ENCODE measurements at places on chromosomes 3 and 15.

GRCh38 chr3:56321383-56321782 lies 146.9 kb downstream of the ERC2 start:
- no peak for DNase-seq

DNA sequence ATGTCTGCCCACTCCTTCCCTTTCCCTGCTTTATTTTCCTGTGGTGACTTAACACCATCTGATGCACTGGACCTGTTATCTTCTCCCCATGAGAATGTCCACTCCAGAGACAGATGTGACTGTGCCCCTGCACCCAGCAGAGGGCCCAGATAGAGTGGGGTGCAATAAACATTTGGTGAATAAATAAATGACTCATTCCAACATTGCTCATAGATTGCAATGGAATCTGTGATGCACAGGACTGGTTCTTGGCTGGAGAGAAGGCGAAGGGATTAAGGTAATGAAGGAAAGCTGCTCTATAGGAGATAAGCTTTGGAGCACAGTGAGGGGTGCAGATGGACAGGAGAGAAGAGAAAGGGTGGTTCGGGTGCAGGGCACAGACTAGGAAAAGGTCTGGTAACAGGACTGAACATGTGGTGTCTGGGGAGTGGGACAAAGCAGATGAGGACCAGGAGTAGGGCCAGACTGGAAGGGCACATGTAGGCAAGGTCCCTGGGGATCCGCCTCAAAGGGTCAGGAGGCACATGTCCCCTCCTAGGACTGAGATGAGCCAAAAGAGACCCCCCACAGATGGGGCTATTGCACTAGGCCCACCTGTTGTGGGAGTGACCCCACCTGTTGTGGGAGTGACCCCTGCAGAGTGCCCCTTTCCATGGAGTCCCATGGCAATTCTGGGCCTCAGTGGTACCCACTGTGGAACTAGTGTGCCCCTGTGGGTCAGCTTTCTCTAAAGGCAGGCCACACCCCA lies 17.5 kb upstream of the POC1A start:
- DNase-seq: peak; percentile 85

- DNase-seq: no peak
Measured at GRCh38 chr3:156542101-156543042, 12.5 kb downstream of the SSR3 start.

- no peak for DNase-seq
Measured at GRCh38 chr15:67100801-67101581, 35.6 kb downstream of the SMAD3 start.

DNA sequence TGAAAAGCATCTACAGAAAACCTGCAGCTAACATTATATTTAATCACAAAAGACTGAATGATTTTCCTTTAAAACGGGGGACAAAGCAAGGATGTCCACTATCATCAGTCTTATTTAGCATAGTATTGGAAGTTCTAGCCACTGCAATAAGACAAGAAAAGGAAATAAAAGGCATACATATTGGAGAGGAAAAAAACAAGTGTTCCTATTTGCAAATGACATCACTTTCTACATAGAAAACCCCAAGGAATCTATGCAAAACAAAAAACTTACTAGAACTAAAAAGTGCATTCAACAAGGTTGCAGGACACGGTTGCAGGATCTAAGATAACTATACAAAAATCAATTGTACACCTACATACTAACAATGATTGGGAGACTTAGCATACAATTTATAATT lies 101.6 kb upstream of the MEF2A start:
- no peak for DNase-seq

- peak; percentile 95 for DNase-seq
Measured at GRCh38 chr15:40338921-40339620, 1.7 kb downstream of the CCDC9B start.

- no peak for DNase-seq
Measured at GRCh38 chr3:134487406-134487805, 1.5 kb downstream of the CEP63 start.

GRCh38 chr3:129616291-129616690 lies 9.8 kb upstream of the PLXND1 start:
- DNase-seq: no peak

DNA sequence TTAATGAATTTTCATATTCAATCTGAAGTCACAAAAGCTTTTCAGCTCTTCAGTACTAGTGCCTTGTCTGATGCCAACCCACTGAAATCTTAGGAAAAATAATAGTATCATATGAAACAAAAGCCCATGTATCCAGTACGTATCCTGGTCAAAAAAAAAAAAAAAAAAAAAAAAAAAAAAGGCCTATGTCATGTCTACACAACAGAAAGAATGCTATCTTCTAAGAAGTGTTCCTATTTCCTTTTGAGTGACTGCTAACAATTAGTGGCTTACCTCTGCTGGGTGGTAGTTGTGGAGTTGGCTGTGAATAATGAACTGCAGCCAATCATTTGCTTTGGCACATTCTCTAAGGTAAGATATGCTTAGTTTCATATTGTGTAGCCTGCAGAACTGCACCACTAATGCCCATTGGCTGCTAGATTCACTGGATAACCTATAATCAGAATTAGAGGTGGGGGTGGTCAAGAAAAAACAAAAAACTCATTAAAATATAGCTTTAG lies 59.6 kb downstream of the EIF3J start:
- no peak for DNase-seq

- peak; percentile 58 for DNase-seq
Measured at GRCh38 chr3:36663666-36664291, 100.6 kb downstream of the DCLK3 start.

GRCh38 chr3:12352253-12352652 lies 63.4 kb downstream of the PPARG start:
- DNase-seq: no peak

- no peak for DNase-seq
Measured at GRCh38 chr3:61807865-61808276, 246.5 kb downstream of the PTPRG start.
